Hematopoietic multipotent progenitor cell treated with erythropoietin and hydrocortisone succinate and interleukin-3 and kit ligand, for 17 days (in vitro differentiated cells): ENCODE measurements at places on chromosomes 5 and 9.
A peak's percentile ranks its signal among the peaks of the same experiment; 100 is the strongest.

DNA sequence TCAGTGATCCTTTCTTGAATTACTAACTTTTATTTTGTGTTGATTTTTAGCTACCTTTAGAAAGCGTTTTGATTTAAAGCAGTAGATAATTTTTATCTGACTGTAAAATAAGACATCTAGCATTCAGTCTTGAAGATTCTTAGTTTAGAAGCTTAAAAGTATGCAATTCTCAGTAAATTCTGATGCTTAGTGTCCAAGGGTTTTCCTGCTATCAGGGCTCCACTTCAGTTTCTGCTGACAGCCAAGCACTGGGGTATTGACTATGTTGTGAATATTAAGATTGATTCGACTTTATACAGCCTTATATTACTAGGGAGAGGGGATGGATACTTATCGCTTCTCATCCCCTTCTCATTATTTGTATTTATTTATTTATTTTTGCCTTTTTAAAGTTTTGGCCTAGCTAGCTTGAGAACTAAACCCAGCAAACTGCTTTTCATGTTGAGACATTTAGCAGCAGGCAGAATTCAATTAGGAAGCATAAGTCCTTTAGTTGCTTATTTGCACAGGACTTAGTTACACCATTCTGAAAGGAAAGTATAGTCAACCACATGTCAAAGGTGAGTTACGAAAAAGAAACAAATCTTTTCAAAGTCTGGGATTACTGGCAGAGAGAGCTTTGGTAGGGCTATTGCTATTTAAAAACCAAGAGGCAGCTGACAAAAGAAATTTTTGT is 2.9 kb downstream of the PBX3 start:
- no peak for DNase-seq

DNA sequence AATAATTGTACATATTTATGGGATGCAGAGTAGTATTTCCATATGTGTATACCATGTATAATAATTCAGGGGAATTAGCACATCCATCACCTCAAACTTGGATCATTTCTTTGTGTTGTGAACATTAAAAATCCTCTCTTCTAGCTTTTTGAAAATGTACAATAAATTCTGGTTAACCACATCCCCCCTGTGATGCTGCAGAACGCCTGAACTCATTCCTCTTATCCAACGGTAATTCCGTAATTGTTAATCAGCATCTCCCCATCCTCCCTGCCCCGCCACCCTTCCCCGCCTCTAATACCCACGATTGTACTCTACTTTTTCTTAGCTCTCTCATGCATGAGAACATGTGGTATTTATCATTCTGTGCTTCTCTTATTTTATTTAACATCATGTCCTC is 127.7 kb upstream of the ANKRD55 start:
- DNase-seq = no peak

DNA sequence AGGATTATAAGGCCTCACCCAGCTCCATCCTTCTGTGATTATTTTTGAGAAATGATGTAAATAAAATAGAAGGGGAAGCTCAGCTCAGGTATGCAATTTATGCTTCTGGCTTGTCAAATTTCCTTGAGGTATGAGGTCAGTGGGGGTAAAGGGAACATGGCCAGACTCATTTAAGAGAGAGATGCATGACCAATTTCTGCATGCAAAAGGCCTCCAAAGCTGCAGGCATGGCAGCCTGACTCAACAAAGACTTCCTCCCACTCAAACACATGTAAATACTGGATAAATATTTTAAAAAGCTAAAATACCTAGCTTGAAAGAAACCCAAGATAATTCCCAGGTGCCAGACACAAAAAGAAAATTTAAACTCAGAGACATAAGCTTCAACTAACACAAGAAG is 101.4 kb upstream of the SLC1A3 start:
- DNase-seq = no peak

DNA sequence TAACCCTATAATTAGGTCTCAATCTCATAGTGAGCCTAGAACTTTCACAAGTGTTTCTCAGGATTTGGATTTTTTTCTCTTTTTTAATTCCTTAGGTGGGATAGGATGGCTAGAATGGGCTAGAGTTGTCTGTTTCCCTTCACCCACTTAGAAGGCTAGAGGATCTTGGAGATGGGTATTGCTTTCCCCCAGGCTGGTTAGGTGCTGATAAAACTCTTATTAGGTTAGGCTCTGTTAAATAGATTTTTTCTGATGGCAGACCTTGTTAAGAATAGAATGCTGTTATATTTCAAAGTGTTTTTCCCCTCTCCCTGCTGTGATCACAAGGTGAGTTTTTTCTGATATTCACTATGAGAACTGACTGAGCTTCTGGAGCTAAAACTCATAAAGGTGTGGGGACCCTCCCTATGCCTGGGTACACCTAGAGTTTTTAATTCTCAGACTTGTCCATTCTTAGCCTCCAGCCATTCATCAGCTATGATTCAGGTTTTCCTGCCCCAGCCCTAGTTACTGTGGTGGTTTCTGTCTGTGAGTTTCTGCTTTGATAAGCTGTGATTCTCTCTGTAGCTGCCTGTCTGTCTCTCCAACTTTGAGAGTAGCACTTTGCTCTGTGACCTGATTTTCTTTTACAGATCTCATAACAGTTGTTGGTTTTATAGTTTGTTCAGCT is 132.4 kb downstream of the HACD4 start:
- DNase-seq = no peak

- peak; percentile 63 for DNase-seq
Measured at GRCh38 chr9:15211160-15211814, 95.7 kb downstream of the TTC39B start.
